ENCODE measurements at places on chromosomes 5 and 9.

DNA sequence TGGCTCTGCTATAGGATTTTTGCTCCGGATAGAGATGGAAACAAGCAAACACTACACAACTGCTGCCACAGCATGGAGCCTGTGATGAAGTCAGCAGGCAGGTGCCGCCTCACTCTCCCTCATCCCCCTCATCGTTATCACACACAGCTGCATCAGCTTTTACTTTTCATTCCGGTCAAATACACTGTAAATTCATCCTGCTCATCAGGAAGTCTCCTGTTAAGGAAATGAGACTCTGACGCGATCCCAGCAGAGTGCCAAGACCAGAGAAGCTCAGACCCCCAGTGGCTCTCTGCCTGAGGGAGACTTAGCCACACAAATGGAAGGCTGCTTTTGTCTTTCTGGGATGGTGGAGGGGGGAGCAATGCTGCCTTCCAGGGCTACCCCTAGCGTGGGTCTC, 270.2 kb downstream of the ELAVL2 start:
- no peak for DNase-seq

DNA sequence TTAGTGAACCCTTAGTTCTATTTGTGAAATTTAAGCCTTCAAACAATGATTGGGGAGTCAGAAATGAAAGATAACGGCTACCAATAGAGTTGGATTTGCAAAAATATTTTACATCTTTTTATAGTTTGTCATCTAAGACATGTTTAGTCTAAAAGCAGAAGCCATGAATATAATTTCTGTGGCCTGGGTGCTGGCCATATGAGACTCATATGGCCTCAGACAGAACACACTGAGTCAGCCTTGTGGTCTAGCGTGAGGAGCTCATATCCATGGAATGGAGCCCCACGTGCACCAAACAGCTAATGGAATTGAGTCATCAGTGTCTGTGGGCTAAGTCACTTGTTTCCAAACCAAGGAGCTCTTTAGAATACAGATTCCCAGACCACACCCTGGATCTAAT, 240.7 kb upstream of the NREP start:
- DNase-seq = no peak

DNA sequence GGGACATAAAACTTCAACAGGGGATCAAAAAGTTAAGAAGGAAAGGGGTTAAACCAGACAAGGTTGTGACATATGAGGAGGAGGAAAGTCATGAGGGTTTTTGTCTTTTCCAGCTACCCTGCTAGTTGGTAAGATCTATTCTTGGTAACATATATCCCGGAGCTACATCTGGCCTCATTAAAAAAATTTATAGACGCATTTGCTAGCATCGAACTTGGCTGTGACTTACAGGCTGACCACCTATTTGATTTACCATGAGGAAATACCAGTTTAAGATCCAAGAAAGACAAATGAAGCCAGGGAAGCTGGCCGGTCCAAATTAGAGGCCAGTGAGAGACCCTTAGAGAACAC, 87.6 kb upstream of the NIPAL4 start:
- DNase-seq = no peak

DNA sequence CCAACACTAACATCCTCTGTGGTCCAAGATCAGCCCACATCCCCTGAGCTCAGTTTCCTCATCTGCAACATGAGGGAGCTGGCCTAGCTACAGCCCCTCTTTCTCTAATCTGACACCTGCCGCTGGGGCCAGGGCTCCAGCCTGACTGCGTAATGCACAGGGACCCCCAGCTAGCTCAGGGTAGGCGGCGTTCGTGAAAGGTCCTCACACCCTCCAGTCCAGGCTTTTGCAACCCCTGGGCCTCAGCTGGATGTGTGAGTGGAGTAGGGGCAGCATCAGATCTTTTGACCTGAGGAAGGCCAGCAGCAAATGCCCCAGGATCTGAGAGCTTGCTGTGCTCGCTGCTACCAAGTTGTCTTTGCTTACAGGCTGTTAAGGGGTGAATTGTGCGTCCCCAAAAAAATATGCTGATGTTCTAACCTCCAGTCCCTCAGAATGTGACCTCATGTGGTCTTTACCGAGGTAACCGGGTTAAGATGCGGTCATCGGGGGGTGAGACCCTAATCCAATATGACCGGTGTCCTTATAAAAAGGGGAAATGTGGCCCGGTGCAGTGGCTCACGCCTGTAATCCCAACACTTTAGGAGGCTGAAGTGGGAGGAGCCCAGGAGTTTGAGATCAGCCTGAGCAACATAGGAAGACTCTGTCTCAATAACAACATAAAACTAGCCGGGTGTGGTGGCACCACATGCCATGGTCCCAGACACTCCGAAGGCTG, 47.8 kb downstream of the PLPP7 start:
- no peak for DNase-seq

DNA sequence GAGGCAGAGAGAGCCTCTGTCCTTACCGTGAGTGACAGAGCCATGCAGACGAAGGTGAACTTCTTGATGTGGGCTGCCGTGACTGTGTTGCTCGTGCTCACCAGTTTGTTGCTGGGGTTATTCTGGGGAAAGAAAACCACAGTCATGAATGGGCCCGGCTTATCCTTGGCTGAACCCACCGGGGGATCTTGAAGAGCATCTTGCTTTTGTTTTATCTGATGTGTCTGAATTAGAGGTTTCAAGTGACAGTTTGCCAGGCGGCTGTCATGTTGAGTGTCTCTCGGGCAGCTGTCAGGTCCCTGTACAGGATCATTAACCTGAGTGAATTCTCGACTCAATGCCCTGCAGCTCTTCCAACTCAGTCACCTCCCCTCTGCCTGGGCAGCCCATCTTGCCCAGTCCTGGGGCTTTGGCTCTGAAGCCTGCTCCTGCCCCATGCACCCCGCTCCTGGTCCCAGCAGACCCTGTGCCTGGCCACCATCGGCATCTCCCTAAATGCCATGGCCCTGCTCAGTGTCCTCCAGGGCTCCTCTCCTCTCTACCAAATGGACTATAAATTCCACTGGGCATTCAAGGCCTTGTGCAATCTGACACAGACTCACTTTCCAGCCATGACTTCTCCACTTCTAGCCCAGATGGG, 77.4 kb downstream of the OTULIN start:
- DNase-seq = no peak

Data from iPS DF 19.7 (cell line).